ENCODE measurements at places on chromosomes 5 and 9.

DNA sequence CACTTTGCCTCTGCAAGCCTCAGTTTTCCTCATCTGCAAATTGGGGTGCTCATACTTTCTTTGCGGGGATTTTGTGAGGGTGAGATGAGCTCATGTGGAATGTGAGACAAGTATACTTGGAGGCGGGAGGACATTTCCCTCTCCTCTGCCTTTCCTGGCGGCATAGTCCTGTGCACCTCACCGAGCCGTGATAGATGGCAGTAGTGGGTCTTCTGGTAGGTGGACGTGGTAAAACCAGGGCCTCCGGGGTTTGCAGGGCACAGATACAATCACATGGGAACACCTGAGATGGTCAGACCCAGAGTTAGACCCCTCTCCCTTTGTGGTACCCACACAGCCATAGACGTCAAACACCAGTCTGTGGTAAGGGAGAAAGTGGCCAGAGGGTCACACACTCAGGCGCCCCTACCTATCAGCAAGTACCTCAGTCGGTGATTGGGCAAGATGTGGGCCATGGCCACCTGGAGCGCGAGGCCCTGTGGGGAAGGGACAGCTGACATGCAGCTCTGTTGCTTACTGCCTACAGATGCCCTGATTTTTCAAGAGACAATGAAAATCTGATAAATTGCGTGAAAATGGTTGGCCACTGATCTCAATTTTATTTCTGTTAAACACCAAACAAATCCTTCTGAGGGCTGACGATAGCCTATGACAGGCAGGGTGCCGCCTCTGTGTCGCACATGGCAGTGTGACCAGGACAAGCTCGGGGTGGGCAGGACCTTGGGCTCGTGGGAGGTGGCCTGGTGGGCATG lies 9.9 kb downstream of the ERGIC1 start:
- no peak for DNase-seq

GRCh38 chr5:116577064-116577788 lies 2.6 kb upstream of the SEMA6A start:
- DNase-seq: peak; percentile 5

DNA sequence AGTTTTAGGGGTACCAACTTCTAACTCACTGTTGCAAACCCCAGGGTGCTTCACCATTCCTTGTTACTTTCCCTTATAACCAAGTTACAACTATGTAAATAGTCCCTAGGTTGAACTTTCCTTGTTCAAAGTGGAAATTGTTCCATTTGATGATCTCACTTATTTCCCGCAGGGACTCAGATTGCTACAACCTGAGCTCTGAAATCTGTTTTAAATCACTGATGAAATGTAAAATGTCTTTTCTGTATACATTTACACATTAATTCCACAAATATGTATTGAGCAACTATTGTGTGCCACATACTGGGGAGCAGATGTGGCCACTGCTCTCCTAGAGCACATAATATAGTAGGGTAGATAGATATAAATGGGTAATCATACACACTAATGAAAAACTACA lies 69.1 kb upstream of the TARS1 start:
- no peak for DNase-seq

DNA sequence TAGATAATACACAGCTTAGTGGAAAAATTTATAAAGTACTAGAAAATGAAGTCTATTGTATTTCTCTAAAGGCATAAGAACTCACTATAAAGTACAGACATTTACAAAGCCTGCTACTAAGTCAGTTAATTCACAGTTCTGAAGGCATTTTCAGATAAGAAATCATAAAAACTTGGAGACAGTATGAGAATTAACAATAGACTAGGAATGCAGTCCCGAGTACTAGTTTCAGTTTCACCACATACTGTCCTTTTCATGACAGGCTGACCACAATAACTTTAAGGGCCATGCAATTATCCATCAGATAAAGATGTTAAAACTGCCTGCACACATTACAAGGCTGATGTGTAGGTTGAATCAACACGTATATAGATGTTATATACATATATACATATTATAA lies 362.6 kb upstream of the SMC2 start:
- no peak for DNase-seq

GRCh38 chr5:176892663-176893062 lies 6.5 kb downstream of the HK3 start:
- no peak for DNase-seq

Data from skin of body (tissue), 3 donors.